Suppressor macrophage treated with lipopolysaccharide for 4 hours (primary cell): ENCODE measurements at places on chromosomes 1 and 21.

- no peak for DNase-seq
These were observed 149.6 kb downstream of the LMO4 start for GRCh38 chr1:87478231-87478630.

DNA sequence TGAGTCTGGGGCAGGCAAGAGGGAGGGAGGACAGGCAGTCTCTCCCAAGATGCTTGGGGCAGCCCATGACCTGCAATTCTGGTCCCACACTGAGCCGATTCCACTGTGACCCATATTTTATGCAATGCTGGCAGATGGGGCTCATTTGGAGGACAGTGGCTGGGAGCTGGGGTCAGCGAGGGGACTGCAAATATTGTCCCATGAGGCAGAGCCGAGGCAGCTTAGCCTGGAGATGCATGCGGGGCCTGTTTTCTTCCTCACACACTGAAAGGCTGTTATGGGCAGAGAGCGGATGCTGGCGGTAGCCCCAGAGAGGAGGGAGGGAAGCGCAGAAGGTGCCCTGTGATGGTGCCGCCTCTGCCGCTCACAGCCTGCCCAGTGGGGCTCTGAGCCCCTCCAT, 128.5 kb upstream of the POU3F1 start:
- no peak for DNase-seq

DNA sequence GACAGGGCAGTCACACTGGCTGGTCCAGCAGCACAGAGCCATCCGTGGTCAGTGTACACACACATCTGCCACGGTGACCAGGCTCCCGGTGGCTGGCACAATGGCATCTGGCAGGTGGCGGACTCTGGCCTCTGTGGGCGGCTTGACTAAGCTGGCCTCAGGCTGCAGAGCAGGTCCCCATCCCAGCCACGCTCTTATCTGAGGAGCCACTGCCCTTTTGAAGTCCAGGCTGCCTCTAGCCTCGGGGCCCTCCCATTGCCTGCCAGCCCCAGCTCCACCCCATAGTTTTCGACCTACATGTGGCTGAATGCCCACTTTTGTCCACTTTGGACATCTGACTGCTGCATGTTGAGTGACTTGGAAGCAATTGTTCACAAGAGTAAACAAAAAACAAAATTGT, 29.9 kb upstream of the EDN2 start:
- DNase-seq = no peak

DNA sequence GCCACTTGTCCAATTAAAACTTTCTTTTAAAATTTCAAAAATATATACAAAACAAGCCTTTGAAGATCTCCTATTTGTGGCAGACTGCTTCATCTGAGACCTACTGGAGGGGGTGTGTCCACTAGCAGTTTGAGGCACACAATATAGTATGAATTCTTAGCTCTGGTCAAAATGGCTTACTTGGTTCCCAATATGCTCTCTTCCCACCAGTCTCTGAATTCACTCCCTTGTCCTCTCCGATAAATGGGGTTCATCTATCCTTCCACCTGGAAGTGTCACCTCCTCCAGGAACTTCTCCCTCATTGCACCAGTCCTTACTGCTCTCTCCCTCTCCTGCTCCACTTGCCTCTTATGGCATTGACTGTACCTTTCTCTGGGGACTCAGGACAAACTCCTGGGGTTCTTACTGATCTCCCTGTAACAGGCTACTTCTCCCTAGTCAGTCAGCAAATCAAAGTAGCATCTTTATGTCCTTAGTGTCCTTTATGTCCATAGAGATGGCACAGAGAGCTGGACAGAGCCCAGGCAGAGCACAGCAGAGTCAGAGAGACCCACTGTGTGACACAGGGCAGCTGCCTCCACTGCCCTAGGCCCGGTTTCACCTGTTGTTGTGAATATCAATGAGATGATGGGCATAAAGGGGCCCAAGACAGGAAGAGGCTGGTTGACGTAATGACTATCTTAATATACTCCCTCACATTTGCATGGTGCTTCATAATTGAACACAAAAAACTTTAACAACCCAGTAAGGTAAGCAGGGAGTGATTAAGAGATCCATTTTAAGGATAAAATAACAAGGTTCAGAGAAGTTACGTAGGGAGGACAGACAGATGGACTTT, 3.6 kb downstream of the ASAP3 start:
- no peak for DNase-seq

GRCh38 chr1:109516872-109517271, 7.3 kb upstream of the AMIGO1 start:
- no peak for DNase-seq

DNA sequence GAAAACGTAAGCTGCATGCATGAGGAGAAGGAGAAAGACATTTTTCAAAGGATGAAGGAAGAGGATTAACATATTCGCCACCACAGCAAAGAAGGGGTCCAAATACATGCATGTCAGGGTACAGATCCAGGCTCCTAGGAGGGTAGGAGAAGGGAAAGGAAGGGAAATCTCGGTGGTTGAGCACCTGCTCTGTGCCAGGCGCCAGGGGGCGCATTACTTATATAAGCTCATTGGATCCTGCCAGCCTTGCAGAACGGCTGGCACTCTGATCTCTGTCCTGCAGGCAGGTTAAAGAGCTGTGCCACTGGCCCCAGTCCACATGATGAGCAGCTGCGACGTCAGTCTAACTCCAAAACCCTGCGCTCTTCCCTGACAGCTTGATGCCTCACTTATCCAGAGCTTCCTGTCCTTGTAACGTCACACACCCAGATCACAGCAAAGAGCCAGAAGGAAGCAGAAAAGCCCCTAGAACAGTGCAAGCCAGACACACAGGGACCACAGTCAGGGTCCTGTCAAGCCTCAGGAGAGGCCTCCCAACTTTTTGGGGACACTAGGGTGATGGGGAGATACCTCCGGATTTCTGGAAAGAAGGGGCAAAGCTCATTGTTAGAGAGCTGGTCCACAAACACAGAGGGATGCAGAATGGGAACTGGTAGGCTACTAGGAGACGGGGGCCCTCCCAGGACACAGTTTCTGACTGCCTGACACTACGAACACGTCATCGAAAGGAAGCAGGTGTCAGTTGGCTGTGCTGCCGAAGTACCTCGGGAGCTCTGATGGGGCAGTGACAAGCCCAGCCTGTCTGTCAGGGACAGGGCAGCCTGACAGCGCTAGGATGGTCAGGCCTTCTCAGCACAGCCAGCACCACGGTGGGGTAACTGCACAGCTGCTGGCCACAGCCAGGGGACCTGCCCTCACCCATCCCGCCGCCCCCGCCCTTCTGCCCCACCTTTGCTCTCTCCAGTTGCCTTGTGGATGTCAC, 99.1 kb downstream of the BEND5 start:
- DNase-seq = peak; percentile 73

- DNase-seq = no peak
These were observed 54.9 kb downstream of the CAPZB start for GRCh38 chr1:19430121-19431068.

- no peak for DNase-seq
These were observed 387.6 kb downstream of the CAMTA1 start for GRCh38 chr1:7172804-7173203.

GRCh38 chr1:150761801-150762200, 3.8 kb downstream of the CTSS start:
- peak; percentile 80 for DNase-seq

DNA sequence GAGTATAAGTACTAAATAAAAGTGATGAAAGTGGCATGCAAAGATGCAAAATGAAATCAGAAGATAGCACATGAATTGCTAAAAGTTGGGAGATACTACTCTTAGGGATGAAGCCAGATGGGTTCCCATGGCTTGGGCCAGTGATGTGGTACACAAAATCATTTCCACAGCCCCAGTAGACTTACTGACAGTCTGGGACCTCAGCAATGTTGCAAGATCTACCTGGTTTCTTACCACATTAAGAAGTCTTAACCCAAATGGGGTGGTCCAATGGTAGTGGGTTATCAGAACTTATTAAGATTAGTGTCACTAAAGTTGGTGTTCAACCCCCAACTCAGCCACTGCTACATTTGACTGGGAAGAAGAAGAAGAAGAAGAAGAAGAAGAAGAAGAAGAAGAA, 227.7 kb upstream of the IRF2BP2 start:
- DNase-seq = no peak

GRCh38 chr1:2335721-2336455, 55.5 kb downstream of the MORN1 start:
- no peak for DNase-seq
